ENCODE measurements at places on chromosomes 6 and 20. TPM values are rescaled to one million over a fixed set of nuclear protein-coding genes. Genes with fewer than 3 reads are reported as not detected.

Gene MLN
- total RNA-seq: not detected

Gene OPN5
- total RNA-seq: not detected

Gene FRS3
- total RNA-seq: 3.9 TPM

Gene LY6G6C
- not detected for total RNA-seq

Gene SSTR4
- not detected for total RNA-seq

GRCh38 chr6:1641343-1641885 is 31.7 kb downstream of the FOXC1 start:
- H3K27me3 ChIP-seq: no peaks in the 10 kb centered on the region
- no peaks in the 10 kb centered on the region for H3K36me3 ChIP-seq
- H3K4me1 ChIP-seq: peaks cover 4% of the 10 kb centered on the region
- no peak overlapping the region for H3K27ac ChIP-seq

DNA sequence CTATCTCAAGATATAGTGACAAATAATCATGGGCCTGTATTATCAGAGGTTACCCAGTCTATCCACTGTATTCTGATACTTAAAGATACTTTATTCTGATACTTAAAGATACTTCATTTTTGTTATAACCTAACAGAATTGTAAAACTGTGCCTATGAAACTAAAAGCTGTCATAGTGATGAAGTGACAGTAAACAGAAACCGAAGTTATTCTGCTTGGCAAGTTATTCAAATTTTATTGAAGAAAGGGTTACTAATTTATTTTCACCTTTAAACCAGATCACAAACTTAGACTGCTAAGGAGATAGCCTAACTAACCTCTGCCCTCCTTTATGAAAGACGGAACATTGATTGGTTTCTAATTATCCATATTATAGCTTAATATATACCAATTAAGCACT is 604.6 kb upstream of the IMPG1 start:
- no peak overlapping the region for H3K4me3 ChIP-seq
- H3K27me3 ChIP-seq: no peaks in the 10 kb centered on the region
- H3K4me1 ChIP-seq: no peaks in the 10 kb centered on the region
- DNase-seq: no peak
- H3K36me3 ChIP-seq: no peaks in the 10 kb centered on the region
- H3K27ac ChIP-seq: no peak overlapping the region

DNA sequence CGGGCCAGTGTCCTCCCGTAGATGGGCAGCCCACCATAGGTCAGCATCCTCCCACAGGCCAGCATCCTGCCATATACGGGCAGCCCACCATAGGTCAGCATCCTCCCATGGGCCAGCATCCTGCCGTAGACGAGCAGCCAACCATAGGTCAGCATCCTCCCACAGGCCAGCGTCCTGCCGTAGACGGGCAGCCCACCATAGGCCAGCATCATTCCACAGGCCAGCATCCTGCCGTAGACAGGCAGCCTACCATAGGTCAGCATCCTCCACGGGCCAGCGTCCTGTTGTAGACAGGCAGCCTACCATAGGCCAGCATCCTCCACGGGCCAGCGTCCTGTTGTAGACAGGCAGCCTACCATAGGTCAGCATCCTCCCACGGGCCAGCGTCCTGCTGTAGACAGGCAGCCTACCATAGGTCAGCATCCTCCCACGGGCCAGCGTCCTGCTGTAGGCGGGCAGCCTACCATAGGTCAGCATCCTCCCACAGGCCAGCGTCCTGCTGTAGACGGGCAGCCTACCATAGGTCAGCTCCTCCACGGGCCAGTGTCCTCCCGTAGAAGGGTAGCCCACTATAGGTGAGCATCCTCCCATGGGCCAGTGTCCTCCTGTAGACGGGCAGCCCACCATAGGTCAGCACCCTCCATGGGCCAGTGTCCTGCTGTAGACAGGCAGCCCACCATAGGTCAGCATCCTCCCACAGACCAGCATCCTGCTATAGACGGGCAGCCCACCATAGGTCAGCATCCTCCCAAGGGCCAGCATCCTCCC is 62.9 kb downstream of the BFSP1 start:
- H3K27ac ChIP-seq: no peak overlapping the region
- H3K4me3 ChIP-seq: no peak overlapping the region
- DNase-seq: peak; percentile 30
- H3K36me3 ChIP-seq: no peaks in the 10 kb centered on the region

DNA sequence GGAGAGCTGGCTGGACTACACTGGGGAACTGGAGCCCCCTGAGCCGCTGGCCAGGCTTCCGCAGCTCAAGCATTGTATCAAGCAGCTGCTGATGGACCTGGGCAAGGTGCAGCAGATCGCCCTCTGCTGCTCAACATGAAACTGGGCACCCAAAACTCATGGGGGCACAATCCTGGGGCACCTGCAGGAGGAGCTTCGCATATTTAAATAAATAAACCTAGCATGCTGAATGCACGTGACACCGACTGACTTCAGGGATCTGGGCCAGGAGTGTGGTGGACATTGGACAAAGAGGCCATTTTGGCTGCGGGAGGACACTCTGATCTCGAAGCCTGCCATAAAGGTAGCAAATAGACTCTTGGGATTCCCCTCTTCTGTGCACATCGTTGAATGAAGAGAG is 6.8 kb downstream of the SCAND1 start:
- no peak overlapping the region for H3K4me3 ChIP-seq
- no peaks in the 10 kb centered on the region for H3K27me3 ChIP-seq
- peaks cover 2% of the 10 kb centered on the region for H3K36me3 ChIP-seq
- 0 out of 2 replicates have a peak overlapping the region, but pooled peaks have one; percentile 12 for H3K27ac ChIP-seq
- peak; percentile 60 for DNase-seq

- H3K27ac ChIP-seq: no peak overlapping the region
- no peaks in the 10 kb centered on the region for H3K36me3 ChIP-seq
- no peak overlapping the region for H3K4me3 ChIP-seq
- no peaks in the 10 kb centered on the region for H3K27me3 ChIP-seq
These were observed 475.3 kb upstream of the NRSN1 start for GRCh38 chr6:23650676-23651075.

GRCh38 chr6:42318480-42318879 is 100.8 kb upstream of the MRPS10 start:
- H3K36me3 ChIP-seq: no peaks in the 10 kb centered on the region
- DNase-seq: no peak
- no peak overlapping the region for H3K4me3 ChIP-seq
- H3K27ac ChIP-seq: no peak overlapping the region

GRCh38 chr20:2164966-2165365 is 63.3 kb downstream of the STK35 start:
- H3K4me1 ChIP-seq: no peaks in the 10 kb centered on the region
- no peaks in the 10 kb centered on the region for H3K36me3 ChIP-seq
- no peak overlapping the region for H3K4me3 ChIP-seq
- no peaks in the 10 kb centered on the region for H3K27me3 ChIP-seq

DNA sequence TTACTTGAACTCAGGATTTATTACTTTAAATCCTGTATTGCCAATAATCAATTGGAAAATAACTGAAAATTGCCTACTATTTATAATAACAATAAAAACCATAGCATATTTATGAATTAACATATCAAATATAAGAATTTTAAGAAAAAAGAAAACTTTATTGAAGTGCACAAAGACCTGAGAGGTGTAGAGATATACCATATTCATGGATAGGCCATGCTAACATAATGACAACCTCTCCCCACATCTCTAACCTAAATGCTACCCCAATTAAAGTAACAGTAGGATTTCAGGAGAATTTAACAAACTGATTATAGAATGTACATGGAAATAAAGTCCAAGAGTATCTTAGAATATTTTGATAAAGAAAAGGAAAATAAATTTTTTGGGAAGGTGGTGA is 5.1 kb upstream of the HLA-DMB start:
- no peak overlapping the region for H3K27ac ChIP-seq
- no peak overlapping the region for H3K4me3 ChIP-seq
- no peak for DNase-seq
- no peaks in the 10 kb centered on the region for H3K4me1 ChIP-seq
- H3K27me3 ChIP-seq: no peaks in the 10 kb centered on the region

GRCh38 chr6:22838345-22838744 is 269.0 kb downstream of the HDGFL1 start:
- H3K27ac ChIP-seq: no peak overlapping the region
- H3K27me3 ChIP-seq: no peaks in the 10 kb centered on the region
- no peak overlapping the region for H3K4me3 ChIP-seq
- no peaks in the 10 kb centered on the region for H3K4me1 ChIP-seq
- DNase-seq: no peak
- H3K36me3 ChIP-seq: no peaks in the 10 kb centered on the region

GRCh38 chr6:158849899-158850806 is 31.0 kb upstream of the EZR start:
- H3K27ac ChIP-seq: no peak overlapping the region
- no peaks in the 10 kb centered on the region for H3K36me3 ChIP-seq
- no peak overlapping the region for H3K4me3 ChIP-seq
- H3K4me1 ChIP-seq: peaks cover 29% of the 10 kb centered on the region
- no peak for DNase-seq

DNA sequence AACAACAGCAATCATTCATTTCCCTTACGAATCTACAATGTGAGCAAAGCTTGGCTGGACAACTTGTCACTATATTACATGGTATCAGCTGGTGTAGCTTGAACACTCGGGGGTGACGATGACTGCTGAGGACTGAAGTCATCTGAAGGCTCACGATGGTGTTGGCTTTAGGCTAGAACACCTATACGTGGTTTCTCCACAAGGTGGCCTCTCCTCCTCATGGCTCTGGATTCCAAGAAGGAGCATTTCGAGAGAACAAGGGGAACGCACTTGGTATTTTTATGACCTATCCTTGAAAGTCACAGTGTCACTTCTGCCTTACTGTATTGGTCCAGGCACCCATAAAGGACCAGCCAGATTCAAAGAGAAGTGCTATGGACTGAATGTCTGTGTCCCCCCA is 37.5 kb upstream of the ADGRF1 start:
- H3K4me1 ChIP-seq: no peaks in the 10 kb centered on the region
- no peak for DNase-seq
- no peaks in the 10 kb centered on the region for H3K27me3 ChIP-seq
- no peak overlapping the region for H3K27ac ChIP-seq
- no peak overlapping the region for H3K4me3 ChIP-seq

DNA sequence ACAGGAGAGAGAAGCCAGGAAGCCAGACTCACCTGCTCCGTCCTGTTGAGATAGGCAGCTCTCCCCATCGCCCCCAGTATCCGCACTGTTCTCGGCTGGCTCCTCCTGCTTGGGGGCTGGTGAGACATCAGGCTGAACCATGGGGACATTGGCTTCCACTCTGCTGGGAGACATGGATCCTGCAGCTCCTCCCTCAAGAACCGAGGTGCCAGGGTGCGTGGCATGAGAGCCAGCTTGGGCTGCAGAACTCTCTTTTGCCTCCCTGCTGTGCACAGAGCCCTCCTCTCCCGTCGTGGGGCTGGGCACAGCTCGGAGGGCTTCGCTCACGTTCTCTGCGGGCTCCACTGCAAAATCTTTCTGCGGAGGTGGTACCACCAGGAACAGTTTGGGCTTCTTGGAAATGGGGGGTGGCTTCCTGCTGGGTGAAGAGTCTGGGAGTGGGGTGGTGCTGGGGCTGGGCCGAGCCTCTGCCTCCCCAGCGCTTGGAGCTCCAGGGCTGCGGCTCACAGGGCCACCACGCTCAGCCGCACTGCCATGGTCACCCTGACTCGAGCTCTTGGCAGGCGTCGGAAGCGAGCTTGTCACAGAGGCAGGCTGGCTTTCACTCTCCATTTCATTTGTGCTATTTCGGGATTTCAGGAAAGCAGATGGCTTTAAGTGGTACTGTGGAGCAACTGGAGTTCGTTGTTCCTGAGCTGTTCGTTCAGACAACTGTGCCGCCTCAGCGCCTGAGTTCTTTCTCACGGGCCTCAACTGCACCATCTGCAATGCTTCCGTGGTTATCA is 26.5 kb downstream of the HEBP2 start:
- DNase-seq: no peak
- H3K27me3 ChIP-seq: no peaks in the 10 kb centered on the region
- H3K4me1 ChIP-seq: no peaks in the 10 kb centered on the region
- H3K4me3 ChIP-seq: no peak overlapping the region
- H3K36me3 ChIP-seq: peaks cover 2% of the 10 kb centered on the region

All from H1 (cell line).